NCI-H2171 (cell line): ENCODE measurements at places on chromosomes 5 and 9.

- no peak for DNase-seq
These were observed 29.8 kb downstream of the ADAMTS2 start for GRCh38 chr5:179315356-179315890.

GRCh38 chr9:135670721-135671590 lies 7.8 kb downstream of the LCN9 start:
- no peak for DNase-seq

- no peak for DNase-seq
These were observed 18.7 kb downstream of the CPLX2 start for GRCh38 chr5:175889910-175890684.

DNA sequence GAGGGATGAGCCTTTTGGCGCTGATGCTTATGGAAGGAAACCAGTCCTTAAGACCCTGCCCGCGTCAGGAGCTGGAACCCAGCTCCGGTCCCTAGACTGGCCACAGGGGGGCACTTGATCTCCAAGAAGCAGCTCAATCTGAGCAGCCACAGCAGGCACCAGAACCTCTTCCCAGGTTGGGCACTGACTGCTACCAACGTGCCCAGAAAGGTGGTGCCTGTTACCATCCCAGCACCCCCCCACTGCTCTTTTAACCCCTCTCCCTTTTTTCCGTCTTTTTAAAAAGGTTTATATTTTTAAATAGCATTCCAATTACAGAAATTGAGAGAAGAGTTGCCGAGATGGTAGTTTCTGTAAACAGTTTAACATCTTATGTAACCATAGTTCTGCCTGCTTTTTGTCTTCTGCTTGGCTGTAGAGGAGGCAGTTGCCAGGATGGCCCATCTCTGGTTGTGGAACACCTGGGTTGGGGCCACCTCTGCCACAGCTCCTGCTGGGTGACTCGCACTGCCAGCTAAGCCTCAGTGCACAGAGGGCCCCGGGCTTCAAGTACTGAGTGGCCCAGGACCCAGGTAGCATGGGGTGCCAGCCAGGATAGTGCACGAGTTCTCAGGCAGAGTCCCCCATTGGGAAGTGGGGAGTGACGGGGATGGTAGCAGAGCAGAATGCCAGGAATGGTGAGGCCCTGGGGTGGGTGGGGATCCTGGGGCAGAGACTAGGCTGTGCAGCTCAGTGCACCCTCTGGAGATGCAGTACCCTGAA lies 62.8 kb downstream of the PFDN1 start:
- no peak for DNase-seq

- no peak for DNase-seq
These were observed 165.5 kb upstream of the RORB start for GRCh38 chr9:74331607-74332006.

- DNase-seq, result peak; percentile 25
These were observed 100.3 kb upstream of the PANK3 start for GRCh38 chr5:168679515-168679920.

- DNase-seq, result no peak
These were observed 36.3 kb upstream of the OTULINL start for GRCh38 chr5:14545308-14545707.

DNA sequence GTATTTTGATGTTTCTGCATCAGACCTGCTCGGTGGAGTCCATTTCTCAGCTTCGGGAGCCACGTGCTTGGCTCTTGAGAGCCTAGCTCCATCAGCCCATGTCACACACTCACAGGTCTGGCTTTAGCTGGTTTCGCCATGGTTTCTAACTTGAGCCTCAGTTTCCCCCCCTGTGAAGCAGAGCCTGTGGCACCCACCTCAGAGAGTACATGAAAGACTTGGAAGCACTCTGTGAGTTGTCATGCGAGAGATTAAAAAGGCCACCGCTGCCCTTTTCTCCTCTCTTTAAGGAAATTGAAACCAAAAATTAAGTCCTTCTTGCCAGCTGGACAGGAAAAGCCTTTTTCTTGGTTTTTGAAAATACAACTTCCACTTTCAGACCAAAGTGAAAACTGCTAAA lies 8.8 kb downstream of the TENT4A start:
- DNase-seq, result no peak

DNA sequence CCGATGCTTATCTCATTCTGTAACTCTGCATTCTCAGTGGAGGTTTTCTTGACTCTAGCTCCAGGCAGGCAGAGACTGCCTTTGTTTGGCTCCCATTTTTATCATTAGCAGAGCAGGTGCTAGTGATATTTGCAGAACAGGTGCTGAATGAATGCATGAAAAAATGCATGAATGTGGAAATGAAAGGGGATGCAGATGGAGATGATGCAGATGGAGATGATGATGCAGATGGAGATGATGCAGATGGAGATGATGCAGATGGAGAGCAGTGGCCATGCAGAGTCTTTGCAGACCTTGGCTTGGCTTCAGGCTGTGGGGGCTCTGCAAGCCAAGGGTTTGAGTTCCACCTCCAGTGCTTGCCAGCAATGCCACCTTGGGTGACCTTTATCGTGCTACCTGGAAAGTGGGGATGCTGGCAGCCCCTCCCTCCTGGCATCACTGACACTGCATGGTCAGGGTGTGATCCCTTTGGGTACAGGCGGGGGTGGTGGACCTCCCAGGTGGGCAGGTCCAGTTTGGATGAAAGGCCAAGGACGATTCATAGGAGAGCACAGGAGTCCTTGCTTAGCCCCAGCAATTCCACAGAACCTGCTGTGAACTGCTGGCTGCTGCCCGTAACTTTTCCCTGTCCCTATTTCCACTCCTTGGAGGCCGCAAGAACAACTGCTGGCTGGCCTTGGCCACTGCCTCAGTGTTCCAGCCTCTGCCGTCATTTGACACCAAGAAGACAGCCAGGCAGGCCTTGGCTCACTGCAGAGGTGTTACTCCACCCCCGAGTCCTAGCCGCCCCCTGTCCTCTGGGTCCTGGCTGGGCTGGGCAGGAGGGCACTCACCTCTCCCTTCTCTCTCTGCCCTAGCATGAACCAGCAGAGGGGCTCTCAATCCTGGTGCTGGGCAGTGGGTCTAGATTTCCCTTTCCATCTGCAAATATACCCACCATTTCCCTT lies 33.0 kb downstream of the ERGIC1 start:
- no peak for DNase-seq

GRCh38 chr5:126884269-126884819 lies 107.4 kb downstream of the LMNB1 start:
- no peak for DNase-seq

- DNase-seq, result no peak
These were observed 110.6 kb upstream of the FER start for GRCh38 chr5:108637134-108637533.

- no peak for DNase-seq
These were observed 56.4 kb downstream of the GTF3C4 start for GRCh38 chr9:132726576-132727130.

- no peak for DNase-seq
These were observed 26.1 kb upstream of the MACIR start for GRCh38 chr5:103232393-103232999.

DNA sequence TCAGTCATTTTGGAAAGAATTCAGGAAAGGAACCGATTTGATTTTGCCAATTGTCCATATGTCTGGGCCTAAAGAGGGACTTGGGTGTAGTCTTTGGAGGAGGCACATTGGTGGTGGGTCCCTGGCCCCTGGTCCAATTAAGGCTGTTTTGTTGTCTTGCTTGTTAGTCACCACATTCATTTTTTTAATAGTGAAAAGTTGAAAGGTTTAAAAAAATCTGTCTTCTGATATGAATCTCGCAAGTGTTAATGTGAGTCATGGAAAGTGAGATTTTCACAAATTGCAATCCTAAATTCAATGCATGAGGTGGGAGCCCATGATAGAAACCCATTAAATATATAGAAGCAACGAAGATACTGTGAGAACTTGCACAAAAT lies 165.9 kb upstream of the OTULINL start:
- no peak for DNase-seq

DNA sequence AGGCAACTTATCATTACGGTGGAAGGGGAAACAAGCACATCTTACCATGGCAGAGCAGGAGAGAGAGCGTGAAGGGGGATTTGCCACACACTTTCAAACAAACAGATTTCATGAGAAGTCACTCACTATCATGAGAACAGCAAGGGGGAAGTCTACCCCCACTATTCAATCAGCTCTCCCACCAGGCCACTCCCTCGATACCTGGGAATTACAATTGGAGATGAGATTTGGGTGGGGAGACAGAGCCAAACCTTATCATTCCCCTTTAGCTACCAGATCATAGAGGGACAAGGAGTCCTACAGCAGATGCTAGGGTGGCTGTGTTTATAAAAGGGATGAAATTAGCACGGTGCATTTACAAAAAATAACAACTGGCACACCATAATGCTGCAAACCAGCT lies 2149.4 kb upstream of the ACO1 start:
- no peak for DNase-seq

DNA sequence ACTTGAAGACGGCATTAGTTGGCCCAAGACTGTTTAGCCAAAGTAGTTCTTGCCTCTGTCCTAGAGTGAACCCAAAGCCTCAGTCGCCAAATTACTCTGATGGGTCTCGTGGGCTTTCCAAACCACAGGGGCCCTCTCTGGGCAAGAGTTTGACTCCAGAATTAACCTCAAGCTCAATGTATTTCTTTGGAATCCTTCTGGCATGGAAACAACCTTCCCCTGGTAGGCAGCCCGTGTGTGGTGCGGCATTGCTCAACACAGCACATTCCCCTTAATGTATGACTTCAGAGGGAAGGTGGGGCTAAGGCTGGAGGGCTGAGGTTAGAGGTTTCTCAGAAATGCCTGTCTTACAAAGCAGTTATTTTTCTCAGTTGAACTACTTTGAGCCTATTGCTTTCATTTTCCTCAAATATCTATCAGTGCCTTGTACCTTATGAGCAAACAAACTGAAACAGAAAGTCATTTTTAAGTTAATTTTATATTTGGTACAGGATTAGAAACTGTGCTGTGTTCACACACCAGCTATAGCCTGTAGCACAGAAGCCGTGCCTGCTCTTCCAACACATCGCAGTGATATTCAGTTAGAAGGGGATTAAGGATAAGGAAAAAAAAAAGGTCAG lies 123.9 kb upstream of the HAPLN1 start:
- no peak for DNase-seq

- no peak for DNase-seq
These were observed 593.2 kb downstream of the ELAVL2 start for GRCh38 chr9:23232831-23233230.

- DNase-seq, result no peak
These were observed 33.6 kb upstream of the IRX4 start for GRCh38 chr5:1916041-1917001.

GRCh38 chr5:55427157-55427556 lies 107.6 kb downstream of the PLPP1 start:
- DNase-seq, result no peak

DNA sequence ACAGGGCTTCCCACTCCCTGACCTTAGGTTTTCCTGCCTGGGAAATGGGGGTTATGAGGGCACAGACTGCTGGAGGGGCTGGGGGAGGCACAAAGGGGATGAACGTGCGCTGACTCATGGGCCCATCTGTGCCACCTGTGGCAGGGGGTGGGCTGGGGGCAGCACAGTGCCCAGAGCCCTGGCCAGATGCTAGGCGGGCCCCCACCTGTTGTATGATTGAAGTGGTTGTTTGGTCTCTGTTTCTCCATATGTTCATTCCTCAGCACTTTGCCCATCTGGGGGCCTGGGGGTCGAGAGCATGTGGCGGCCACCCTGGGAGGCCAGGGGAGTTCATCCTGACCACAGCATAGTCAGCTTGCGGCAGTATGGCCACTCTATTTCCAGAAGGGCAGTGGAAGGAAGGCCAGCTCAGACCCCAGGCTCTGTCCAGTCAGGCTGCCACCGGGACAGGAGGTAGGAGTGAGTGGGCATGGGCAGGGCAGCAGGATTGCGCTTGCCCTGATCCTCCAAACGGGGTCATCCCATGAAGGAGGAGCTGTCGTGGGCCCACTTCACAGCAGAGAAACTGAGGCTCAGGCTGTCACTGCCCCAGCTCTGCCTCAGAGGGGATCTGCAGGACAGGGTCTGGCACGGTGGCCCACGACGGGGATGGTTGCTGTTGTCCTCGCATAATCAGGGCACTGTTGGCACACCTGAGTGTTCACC lies 841 bp upstream of the NINJ1 start:
- DNase-seq, result no peak

GRCh38 chr5:92704590-92704989 lies 876.4 kb downstream of the NR2F1-AS1 start:
- DNase-seq, result no peak

- DNase-seq, result no peak
These were observed 26.2 kb downstream of the LHX2 start for GRCh38 chr9:124037790-124038189.

DNA sequence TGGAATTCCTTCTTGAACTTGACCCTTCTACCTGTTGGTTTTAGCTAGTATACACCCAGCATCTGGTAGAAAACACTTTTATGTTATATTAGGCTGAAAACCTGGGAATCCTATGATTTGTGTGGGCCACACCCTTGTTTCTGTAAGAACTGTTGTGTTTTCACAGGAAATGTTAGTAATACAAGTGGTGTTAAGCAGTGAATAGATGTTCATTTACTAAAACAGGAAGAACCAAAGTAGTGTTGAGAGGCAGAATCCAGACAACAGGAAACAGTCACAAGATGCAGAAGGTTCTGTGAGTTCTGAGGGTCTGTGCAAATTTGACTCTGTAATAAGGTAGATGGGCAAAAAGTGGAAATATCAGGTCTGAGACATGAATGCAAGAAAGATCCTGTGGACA lies 73.0 kb upstream of the RAI14 start:
- DNase-seq, result no peak

DNA sequence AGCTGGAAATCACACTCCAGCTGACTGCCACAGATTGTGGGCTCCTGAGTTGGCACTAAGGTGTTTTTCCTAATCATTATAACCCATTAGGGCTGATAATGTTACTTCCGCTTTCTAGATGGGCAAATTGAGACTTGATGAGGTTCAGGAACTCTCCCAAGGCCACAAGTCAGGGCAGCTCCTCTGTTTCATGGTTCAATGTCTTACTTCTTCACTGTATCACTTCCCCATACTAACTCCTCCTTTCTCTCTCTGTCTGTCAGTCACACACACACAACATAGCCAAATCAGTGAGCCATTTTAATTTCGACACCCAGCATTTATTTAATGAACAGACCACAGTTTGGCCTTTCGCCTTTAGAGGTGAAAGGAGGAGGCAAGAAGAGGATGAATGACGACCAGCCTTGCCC lies 17.8 kb upstream of the TRAF1 start:
- peak; percentile 21 for DNase-seq

DNA sequence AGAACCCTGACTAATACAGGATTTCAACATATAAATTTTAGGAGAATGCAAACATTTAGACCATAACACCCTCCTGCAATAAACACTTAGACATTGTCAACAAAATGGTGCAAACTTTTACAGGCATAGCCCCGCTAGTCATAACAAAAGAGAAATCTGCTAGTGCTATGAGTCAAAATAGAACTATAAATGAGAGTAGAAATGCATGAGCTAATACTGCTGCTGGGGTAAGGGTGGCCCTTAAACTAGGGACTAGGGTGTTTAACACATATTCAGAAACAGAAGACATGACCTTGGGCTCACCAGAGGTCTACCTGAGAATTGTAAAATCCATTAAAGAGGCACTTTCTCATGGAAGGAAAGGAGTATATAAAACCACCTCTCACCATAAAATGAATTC lies 131.6 kb downstream of the TLR4 start:
- no peak for DNase-seq
